ENCODE measurements at places on chromosomes 7 and 10.

DNA sequence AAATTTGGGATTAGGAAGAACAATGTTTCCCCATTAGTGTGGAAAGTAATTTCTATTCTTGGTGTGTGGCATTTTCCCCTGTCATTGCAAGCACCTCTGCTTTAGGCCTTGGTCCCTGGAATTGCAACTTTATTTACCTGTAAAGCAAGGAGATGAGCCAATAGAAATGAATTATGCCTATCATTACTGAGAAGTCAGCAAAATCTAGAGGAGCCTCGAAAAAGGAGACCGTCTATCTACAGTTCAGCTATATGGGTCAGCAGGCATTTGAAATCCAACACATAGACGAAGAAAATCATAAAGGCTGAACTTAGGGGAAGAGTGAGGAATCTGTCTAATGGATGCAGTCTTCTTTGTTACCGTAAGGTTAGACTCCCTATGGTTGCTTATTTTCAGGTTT is 161.1 kb downstream of the CCDC71L start:
- DNase-seq: no peak

- no peak for DNase-seq
Observed at GRCh38 chr7:11185179-11185815, 211.6 kb downstream of the PHF14 start.

DNA sequence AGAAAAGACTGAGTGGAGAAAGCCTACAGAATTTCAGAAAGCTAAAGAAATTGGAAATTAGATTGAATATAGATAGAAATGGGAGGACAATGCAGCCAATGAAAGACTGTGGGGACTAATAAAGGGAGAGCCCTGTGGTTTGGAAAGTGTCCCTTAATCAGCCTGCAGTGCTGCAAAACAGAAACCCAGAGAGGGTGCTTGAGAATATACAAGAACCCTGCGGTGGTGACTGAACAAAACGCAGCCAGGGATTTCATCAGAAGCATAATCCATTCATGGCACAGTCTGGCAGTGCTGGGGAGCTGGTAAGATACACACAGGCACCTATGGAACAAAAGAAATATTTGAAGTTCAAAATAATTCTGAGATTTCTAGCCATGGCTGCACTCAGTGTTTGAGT is 19.1 kb downstream of the CEP41 start:
- no peak for DNase-seq

DNA sequence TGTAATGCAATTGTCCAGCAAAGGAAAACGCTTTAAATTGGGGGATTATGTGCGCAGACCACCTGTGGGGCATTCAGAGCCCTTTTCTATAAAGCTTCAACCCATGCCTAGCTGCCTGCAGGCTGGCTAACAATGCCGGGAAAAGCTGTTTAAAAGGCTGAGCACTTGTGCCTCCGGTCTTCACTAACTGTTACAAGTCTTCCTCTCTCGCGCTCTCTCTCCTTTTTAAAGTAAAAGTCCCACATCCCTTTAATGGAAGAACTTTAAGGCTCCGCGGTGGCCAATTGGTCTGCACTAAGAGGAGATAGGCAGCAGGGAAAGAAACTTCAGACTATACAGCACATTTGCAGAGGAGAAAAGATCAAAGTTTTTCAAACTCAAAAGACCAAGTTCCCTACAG is 4.6 kb downstream of the FZD8 start:
- no peak for DNase-seq

DNA sequence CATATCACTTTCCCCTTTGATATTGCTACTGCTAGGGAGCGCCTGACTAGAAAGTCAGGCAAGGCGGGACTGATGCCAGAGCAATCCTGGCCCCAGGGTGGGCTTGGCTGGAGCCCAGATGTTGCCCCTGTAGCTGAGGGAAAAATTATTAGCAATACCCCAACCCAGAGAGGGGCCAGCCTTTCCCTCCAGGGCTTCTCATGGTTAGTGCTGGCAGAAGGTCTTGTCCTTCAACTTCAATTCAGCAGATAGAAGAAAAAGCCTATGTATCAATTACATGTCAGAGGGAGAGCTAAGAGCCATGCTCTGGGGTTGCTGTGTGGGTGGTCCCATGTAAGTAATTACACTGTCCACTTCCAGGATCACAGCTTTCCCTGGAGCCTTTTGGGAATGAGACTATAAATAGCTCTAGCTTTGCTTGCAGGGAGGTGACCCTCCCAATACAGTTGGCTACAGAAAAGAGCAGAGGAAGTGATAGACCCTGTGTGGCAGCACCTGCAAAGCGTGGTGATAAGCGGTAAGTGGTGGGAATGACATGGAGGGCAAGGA is 579.1 kb downstream of the CCSER2 start:
- DNase-seq: no peak

Data from CD4-positive, alpha-beta T cell treated with Interleukin-12 subunit alpha and Interleukin-12 subunit beta, for 1 hour (primary cell).